Stimulated activated CD8-positive, alpha-beta memory T cell treated with anti-CD3 and anti-CD28 coated beads, Interleukin-4, amount 100 ng/mL, for 4 hours (primary cell): ENCODE measurements at places on chromosomes 16 and 17.

- no peak for DNase-seq
Observed at GRCh38 chr16:1193143-1193824, 31.8 kb downstream of the TPSG1 start.

GRCh38 chr17:1371893-1372590, 28.0 kb downstream of the YWHAE start:
- DNase-seq: no peak

- no peak for DNase-seq
Observed at GRCh38 chr17:79290726-79291125, 216.1 kb downstream of the ENGASE start.

- DNase-seq: no peak
Observed at GRCh38 chr16:56245197-56245596, 53.9 kb downstream of the GNAO1 start.

- no peak for DNase-seq
Observed at GRCh38 chr16:79883494-79883893, 283.0 kb upstream of the MAF start.

- no peak for DNase-seq
Observed at GRCh38 chr17:55635253-55635914, 87.3 kb downstream of the TMEM100 start.

GRCh38 chr17:29682987-29683386, 60.3 kb upstream of the CORO6 start:
- no peak for DNase-seq

GRCh38 chr17:61130330-61130729, 269.3 kb upstream of the TBX2 start:
- DNase-seq: no peak

DNA sequence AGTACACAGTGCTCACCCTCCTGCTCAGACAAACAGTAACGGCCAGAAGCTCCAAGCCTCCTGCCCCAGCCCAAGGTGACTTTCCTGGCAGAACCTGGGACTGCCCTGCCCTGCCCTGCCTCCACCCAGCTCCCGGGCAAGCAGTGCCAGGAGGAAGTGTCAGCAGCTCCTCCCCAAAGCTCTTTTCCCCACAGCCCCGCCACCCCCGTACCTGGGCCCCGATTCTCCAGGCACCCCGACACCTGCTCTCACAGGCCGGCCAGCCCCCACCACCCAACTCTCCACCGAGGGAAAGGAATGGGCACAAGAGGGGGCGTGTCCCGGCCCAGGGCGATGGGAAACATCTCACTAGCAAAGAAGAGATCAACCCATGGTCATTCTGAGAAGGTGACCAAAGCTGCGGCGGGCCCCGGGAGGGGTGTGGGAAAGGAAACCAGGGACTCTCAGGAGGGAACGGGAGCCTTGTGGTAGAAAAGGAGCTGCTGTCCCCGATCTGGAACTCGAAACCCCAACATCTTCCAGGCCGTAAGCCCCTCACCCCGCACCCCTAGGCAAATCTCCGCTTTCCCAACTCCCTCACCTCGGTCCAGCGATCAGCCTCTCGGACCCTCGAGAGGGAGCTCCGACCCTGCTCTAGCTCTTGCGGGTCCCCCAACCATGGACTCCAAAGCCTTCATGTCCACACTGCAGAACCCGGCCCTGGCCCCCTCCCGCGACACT, 1.2 kb downstream of the BCAR1 start:
- DNase-seq: no peak

DNA sequence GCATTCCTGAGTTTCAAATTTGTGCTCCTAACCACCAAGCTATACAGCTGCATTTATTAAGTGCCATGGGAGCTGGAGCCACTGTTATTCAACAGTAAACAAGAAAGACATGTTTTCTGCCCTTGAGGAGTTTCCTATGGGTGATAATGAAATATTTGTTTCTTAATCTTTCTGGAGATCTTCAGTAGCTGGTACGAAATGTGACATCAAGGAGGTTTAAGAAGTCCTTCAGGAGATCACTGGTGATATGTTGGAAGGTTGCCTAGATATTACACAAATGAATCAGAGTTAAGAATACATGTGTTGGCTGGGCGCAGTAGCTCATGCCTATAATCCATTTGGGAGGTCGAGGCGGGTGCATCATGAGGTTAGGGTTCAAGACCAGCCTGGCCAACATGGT, 14.9 kb downstream of the RHOT1 start:
- no peak for DNase-seq

DNA sequence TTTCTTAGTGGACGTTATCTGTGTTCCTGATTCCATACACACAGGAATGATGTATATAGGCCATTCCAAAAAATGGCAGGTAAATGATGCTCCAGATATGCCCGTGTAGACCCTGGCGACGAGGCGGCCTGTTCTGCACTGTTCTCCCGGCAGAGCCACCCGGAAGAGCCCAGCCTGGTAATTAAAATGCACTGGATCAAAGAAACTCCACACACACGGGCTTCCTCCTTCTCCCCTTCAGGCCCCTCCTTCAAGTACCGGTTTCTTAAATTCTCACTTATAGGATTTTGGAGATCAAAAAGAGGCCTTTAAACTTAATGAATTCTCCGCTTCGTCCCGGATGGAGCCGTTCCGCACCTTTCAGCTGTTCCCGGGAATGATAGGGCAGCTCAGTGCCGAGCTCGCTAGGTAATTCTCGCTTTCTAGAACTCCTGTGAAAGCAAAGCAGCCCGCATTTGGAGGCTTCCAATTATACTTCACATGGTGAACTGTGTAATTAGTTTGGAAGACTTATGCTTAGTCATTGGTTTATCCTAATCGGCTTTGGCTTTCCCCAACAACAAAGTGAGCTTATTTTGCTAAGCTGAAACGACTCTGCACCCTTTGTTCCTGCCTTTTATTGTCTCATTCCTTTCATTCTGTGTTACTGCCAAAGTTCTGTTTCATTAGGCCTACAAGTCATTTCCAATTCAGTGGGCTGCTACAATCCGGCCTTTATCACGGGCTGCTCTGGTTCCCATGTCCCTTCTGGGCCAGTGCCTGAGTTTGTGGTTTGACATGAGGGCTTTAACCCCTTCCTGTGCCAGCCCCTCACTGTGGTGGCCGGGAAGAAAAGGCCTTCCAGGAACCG, 150.0 kb downstream of the MSI2 start:
- DNase-seq: no peak

DNA sequence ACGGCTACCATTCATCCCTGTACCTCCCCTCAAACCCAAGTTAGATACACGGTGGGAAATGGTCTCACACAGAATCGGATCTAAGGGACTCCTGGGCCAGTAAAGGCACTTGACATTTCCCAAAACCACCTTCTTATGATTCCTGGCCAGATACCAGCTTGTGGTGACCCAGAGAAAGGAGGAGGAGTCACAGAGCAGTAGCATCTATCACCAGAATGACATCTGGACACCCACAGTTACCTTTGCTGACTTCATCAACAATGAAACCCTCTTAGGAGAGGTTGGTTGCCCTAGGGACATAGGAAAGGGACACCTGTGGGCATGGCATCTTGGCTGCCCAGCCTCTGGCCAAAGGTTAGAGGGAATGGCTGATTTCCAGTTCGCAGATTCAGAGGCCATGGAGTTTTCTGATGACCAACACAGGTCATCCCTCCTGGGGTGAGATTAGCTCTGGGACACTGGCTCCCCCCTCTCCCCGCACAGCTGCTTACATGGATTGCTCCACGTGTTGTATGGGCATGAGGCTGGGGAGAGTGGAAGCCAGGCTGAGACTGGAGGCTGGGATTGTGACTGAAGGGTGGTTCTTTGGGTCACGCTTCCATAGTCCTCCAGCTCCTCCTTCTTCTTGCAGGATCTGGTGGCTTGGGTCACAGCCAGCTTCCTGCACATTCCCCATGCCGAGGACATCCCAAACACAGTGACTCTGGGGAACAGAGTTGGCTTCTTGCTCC, 1.4 kb upstream of the AOC3 start:
- DNase-seq: no peak

- DNase-seq: no peak
Observed at GRCh38 chr16:88810166-88810911, 1.4 kb downstream of the APRT start.

GRCh38 chr16:30028438-30029076, 2.5 kb downstream of the TLCD3B start:
- no peak for DNase-seq

DNA sequence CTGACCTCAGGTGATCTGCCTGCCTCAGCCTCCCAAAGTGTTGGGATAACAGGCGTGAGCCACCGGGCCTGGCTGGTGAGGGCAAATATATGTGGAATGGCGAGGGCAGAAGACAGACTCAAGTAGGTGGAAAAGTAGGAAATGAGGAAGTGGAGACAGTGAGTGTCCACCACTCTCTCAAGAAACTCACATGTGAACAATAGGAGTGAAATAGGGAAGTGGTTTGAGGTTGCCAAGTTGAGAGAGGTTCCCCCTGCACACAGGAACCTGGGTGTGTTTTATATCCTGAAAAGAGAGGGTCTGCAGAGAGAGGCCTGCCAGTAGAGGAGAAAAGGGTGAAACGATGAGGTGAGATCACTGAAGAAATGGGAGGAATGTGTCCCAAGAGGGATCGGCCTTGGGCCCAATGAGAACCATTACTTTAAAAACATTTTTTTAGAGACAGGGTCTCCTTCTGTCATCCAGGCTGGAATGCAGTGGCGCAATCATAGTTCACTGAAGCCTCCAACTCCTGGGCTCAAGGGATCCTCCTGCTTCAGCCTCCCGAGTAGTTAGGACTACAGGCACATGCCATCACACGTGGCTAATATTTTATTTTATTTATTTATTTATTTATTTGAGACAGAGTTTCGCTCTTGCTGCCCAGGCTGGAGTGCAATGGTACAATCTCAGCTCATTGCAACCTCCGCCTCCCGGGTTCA, 17.1 kb upstream of the CORO1A start:
- DNase-seq: no peak

GRCh38 chr17:5821803-5822202, 237.5 kb upstream of the NLRP1 start:
- no peak for DNase-seq

GRCh38 chr17:18947866-18948265, 4.1 kb upstream of the SLC5A10 start:
- no peak for DNase-seq

- no peak for DNase-seq
Observed at GRCh38 chr17:40726919-40727318, 23.4 kb upstream of the KRT24 start.

- no peak for DNase-seq
Observed at GRCh38 chr17:33486135-33486885, 193.2 kb upstream of the ASIC2 start.

DNA sequence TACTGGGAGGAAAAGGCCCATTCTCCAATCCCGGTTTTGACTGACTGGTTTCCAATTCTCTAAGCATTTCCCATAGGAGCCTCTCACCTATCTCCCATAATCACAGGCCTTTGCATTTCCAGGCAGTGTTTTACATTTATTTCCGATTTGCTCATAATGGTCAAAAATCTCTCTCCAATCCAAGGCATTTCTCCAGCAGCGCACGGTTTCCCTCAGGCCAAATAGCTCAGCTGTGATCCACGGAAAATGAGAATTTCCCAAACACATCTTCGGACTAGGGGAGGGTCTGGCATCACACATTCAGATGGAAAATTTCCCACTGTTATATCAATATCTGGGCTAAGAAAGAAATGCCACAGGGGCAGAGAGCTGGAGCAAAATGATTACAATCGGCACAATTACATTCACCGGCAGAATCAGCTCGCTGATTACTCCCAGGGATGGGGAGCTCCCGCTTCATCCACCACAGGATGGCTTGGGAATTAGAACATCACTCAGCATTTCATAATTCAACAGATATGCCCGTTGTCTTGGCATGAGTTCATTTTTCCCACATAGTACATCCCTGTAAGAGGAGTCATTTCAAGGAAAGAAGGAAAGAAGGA, 6.7 kb downstream of the PIPOX start:
- no peak for DNase-seq

- no peak for DNase-seq
Observed at GRCh38 chr16:17069681-17070080, 401.1 kb downstream of the XYLT1 start.

- no peak for DNase-seq
Observed at GRCh38 chr17:1177016-1177700, 2.6 kb downstream of the ABR start.

DNA sequence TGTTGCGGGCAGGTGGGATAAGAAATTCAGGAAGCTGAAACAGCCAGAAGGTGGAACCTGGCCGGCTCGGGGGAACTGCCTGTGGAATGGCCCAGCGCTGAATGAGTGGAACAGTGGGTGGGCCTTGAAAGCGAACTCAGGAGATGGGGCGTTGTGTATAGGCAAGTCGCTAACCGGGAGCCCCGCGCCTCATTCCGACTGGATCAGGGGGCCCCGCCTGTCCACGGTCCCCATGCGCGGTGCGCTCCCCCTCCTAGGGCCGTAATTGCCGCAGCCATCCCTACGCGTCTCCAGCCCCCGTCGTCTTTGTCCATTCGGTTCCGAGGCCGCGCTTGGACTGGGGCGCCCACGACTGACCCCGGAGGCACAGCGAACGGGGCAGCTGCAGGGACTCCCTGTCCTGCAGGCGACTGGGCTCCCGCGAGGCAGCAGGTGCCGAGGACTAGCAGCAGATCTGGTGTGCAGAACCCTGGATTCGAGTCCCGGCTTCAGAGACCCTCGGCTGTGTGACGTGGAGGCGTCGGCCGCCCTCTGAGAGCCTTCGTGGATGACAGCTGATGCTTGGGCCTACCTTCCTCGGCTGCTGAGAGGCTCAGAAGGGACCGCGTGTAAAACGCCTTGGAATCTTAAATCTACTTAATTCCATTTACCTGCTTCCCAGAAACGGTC, 10.9 kb upstream of the CA4 start:
- no peak for DNase-seq

GRCh38 chr16:83301971-83302370, 505.8 kb upstream of the HSBP1 start:
- no peak for DNase-seq

- DNase-seq: no peak
Observed at GRCh38 chr16:65681406-65681805, 559.5 kb upstream of the CDH11 start.

- DNase-seq: no peak
Observed at GRCh38 chr17:17400566-17401184, 76.1 kb upstream of the MED9 start.

- DNase-seq: no peak
Observed at GRCh38 chr17:5485270-5486205, at the start of gene DERL2. Gene DERL2, minus strand, starts transcription at chr17:5486178. Its CDS starts 17 bp downstream, at chr17:5486161.

DNA sequence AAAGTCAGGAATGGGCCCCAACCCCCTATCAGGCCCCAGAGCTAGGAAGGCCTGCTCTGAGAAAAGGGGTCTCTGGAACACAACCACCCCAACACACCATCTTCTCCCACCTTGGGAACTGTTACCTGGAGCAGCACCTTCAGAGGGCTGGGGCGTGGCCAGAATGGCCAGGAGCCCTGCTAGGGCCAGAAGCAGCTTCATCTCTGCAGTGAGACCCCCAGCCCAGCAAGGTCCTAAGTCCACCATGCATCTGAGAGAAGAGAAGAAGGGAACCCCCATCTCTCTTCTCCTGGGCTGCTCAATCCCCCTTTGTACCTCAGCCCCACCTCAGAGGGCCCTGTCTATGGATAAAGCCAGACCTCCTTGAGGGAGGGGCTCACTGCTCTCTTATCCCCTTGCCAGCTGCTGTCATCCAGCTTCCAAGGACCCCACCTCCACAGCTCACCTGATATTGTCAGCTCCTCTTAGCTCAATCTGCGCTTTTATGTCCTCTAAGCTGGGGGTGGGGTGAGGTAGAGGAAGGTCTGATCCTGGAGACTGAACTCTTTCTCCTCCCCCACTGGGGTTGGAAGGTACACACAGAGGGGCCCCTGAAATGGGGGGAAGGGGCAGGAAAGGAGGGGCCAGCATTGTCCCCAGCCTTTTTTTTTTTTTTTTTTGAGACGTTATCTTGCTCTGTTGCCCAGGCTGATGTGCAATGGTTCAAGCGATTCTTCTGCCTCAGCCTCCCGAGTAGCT, at the start of gene MPO:
Gene MPO (minus strand): TSS at position 456 of the 738 bp plus-strand sequence. CDS start 177 bp downstream, at position 279.
- DNase-seq: no peak

GRCh38 chr16:13153696-13154095, 252.3 kb downstream of the SHISA9 start:
- no peak for DNase-seq
